ENCODE measurements at places on chromosomes 6 and 20. TPM values are rescaled to one million over a fixed set of nuclear protein-coding genes. Genes with fewer than 3 reads are reported as not detected.

The PI3 gene
- total RNA-seq, result not detected

The HAO1 gene
- not detected for total RNA-seq

The CLIC1 gene
- total RNA-seq, result 46.3 TPM

The TGM2 gene
- 117 TPM for total RNA-seq

The DNAH8 gene
- not detected for total RNA-seq

The CST2 gene
- not detected for total RNA-seq

- H3K27me3 ChIP-seq, result no peaks in the 10 kb centered on the region
- no peak overlapping the region for H3K27ac ChIP-seq
- DNase-seq, result no peak
- no peak overlapping the region for H3K4me3 ChIP-seq
- H3K36me3 ChIP-seq, result peaks cover 76% of the 10 kb centered on the region
These were observed 33.3 kb upstream of the ARMH2 start for GRCh38 chr6:24831771-24832716.

- H3K27ac ChIP-seq, result no peak overlapping the region
- peaks cover 13% of the 10 kb centered on the region for H3K4me1 ChIP-seq
- no peaks in the 10 kb centered on the region for H3K36me3 ChIP-seq
- no peaks in the 10 kb centered on the region for H3K27me3 ChIP-seq
These were observed 57.4 kb downstream of the ASXL1 start for GRCh38 chr20:32415494-32415893.

GRCh38 chr6:156782691-156783320 lies 5.6 kb downstream of the ARID1B start:
- peaks cover 4% of the 10 kb centered on the region for H3K36me3 ChIP-seq
- H3K27ac ChIP-seq, result peak overlapping the region; percentile 94
- no peaks in the 10 kb centered on the region for H3K27me3 ChIP-seq
- DNase-seq, result no peak
- peak overlapping the region; percentile 76 for H3K4me3 ChIP-seq
- H3K4me1 ChIP-seq, result peaks cover 52% of the 10 kb centered on the region

DNA sequence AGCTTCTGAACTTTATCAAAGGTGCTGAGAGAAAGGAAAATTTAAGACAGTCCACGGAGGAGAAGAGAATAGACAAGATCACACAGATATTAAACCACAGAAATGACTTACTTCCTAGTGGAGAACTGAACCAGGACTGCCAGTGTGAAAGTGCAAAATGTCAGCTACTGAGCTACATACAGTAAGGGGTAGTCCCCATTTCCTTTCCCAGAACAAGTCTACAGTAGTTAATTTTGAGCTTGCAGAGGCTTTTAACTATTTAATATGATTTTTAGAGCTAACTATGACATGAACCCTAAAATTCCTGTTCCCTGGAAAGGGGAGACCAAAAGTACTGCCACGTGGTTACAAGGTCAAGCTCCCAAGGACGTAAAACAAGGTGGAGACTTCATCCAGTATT lies 45.1 kb downstream of the CEP85L start:
- H3K27ac ChIP-seq, result peak overlapping the region; percentile 2
- H3K27me3 ChIP-seq, result no peaks in the 10 kb centered on the region
- H3K4me1 ChIP-seq, result peaks cover 14% of the 10 kb centered on the region
- H3K36me3 ChIP-seq, result no peaks in the 10 kb centered on the region
- no peak for DNase-seq
- H3K4me3 ChIP-seq, result no peak overlapping the region

DNA sequence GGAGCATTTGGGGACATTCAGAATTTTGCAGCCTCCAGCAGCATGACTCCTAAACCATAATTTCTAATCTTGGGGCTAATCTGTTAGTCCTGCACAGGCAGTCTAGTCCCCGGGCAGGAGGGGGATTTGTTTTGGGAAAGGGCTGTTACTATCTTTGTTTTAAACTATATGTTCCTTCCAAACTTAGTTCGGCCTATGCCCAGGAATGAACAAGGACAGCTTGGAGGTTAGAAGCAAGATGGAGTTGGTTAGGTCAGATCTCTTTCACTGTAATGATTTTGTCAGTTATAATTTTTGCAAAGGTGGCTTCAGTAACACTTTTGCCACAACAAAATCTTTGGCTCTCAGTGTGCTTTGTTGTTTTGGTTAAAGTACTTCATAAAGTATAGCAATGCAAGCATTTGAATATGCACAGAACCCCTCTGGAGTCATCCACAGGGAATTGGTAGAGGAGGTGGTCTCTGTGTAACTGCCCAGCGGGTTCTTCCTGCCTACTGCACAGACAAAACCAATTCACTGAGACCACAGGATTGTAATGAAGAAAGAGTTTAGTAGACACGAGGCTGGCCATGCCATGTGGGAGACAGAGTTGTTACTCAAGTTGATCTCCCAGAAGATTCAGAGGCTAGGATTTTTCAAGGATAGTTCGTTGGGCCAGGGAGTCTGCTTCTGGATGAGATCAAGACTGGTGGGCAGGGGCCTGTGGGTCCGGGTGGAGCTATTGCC lies 224.1 kb upstream of the MYLIP start:
- no peaks in the 10 kb centered on the region for H3K27me3 ChIP-seq
- no peak for DNase-seq
- H3K27ac ChIP-seq, result no peak overlapping the region
- no peaks in the 10 kb centered on the region for H3K36me3 ChIP-seq
- no peaks in the 10 kb centered on the region for H3K4me1 ChIP-seq

- no peaks in the 10 kb centered on the region for H3K36me3 ChIP-seq
- peak overlapping the region; percentile 71 for H3K27ac ChIP-seq
- no peak for DNase-seq
- H3K27me3 ChIP-seq, result no peaks in the 10 kb centered on the region
- peaks cover 76% of the 10 kb centered on the region for H3K4me1 ChIP-seq
These were observed 49.8 kb downstream of the TPD52L1 start for GRCh38 chr6:125203395-125203794.

- no peaks in the 10 kb centered on the region for H3K36me3 ChIP-seq
- H3K4me1 ChIP-seq, result no peaks in the 10 kb centered on the region
- H3K4me3 ChIP-seq, result peak within 1 kb of the TSS; percentile 70
- peak; percentile 79 for DNase-seq
- peak within 1 kb of the TSS; percentile 74 for H3K27ac ChIP-seq
These were observed at the start of gene CCN2 for GRCh38 chr6:131950767-131951575. Gene CCN2, minus strand, starts transcription at chr6:131951372. Its CDS starts 200 bp downstream, at chr6:131951172.

DNA sequence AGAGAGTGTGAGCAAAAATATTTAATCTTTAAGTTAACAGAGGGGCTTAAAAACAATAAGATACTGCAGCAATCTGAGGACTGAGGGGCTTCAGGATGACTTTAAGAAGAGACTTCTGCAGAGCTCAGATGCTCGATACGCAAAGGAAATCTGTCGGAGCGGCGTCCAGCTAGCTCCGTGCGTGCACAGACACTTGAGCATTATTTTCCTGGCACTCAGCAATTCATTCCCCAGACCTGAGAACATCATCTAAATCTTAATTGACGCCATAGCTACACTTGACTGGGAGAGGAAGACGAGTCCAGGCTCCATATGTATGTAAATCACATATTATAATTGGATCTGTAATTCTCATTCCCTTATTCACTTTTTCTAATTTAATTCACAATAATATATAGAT lies 228.2 kb downstream of the SOD2 start:
- H3K27ac ChIP-seq, result no peak overlapping the region
- H3K4me1 ChIP-seq, result no peaks in the 10 kb centered on the region
- H3K27me3 ChIP-seq, result no peaks in the 10 kb centered on the region

GRCh38 chr6:29603930-29604329 lies 19.0 kb downstream of the OR2H2 start:
- H3K4me3 ChIP-seq, result no peak overlapping the region
- peaks cover 3% of the 10 kb centered on the region for H3K27me3 ChIP-seq
- H3K27ac ChIP-seq, result no peak overlapping the region
- no peaks in the 10 kb centered on the region for H3K36me3 ChIP-seq
- no peak for DNase-seq

DNA sequence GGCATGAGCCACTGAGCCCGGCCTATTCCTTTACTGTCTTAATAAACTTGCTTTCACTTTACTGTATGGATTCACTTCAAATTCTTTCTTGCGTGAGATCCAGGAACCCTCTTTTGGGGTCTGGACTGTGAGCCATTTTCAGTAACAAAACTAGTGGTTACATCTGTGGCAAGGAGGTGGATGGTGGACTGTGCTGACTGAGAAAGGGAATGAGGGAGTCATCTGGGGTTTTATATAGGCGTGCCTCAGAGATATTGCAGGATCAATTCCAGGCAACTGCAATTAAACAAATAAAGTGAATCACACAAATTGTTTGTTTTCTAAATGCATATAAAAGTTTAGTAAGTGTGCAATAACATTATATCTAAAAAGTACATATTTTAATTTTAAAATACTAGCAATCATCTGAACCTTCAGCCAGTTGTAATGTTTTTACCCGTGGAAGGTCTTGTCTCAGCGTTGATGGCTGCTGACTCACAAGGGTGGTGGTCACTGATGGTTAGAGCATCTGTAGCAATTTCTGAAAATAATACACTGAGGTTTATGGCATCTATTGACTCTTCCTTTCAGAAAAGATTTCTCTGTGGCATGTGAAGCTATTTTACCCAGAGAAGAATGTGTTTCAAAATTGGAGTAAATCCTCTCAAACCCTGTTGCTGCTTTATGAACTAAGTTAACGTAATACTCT lies 111.4 kb upstream of the FKBP1C start:
- no peak for DNase-seq
- H3K36me3 ChIP-seq, result no peaks in the 10 kb centered on the region
- H3K27ac ChIP-seq, result no peak overlapping the region
- no peaks in the 10 kb centered on the region for H3K4me1 ChIP-seq

- H3K36me3 ChIP-seq, result peaks cover 12% of the 10 kb centered on the region
- H3K27me3 ChIP-seq, result no peaks in the 10 kb centered on the region
- peaks cover 55% of the 10 kb centered on the region for H3K4me1 ChIP-seq
- DNase-seq, result no peak
- H3K4me3 ChIP-seq, result no peak overlapping the region
These were observed 21.3 kb downstream of the STK35 start for GRCh38 chr20:2122936-2123335.

- no peak for DNase-seq
- no peak overlapping the region for H3K27ac ChIP-seq
- H3K4me3 ChIP-seq, result peak overlapping the region; percentile 52
These were observed 180.6 kb downstream of the FOXA2 start for GRCh38 chr20:22403632-22404361.

- H3K27me3 ChIP-seq, result peaks cover 65% of the 10 kb centered on the region
- peaks cover 8% of the 10 kb centered on the region for H3K4me1 ChIP-seq
- peak overlapping the region; percentile 75 for H3K27ac ChIP-seq
- no peak for DNase-seq
- H3K36me3 ChIP-seq, result no peaks in the 10 kb centered on the region
These were observed 54.7 kb upstream of the HFE start for GRCh38 chr6:26032340-26033084.

- no peak for DNase-seq
- H3K27me3 ChIP-seq, result peaks cover 2% of the 10 kb centered on the region
- H3K36me3 ChIP-seq, result no peaks in the 10 kb centered on the region
- no peak overlapping the region for H3K4me3 ChIP-seq
- H3K4me1 ChIP-seq, result no peaks in the 10 kb centered on the region
These were observed 231.8 kb upstream of the GMDS start for GRCh38 chr6:2477250-2477649.

GRCh38 chr6:106529438-106529837 lies 99.9 kb downstream of the RTN4IP1 start:
- H3K36me3 ChIP-seq, result no peaks in the 10 kb centered on the region
- H3K4me1 ChIP-seq, result no peaks in the 10 kb centered on the region
- no peaks in the 10 kb centered on the region for H3K27me3 ChIP-seq
- DNase-seq, result no peak
- H3K27ac ChIP-seq, result no peak overlapping the region

- no peak for DNase-seq
- no peak overlapping the region for H3K4me3 ChIP-seq
- no peak overlapping the region for H3K27ac ChIP-seq
- H3K4me1 ChIP-seq, result peaks cover 30% of the 10 kb centered on the region
- no peaks in the 10 kb centered on the region for H3K27me3 ChIP-seq
These were observed 18.6 kb downstream of the STAU1 start for GRCh38 chr20:49169547-49169946.

GRCh38 chr6:108395297-108395696 lies 100.4 kb downstream of the AFG1L start:
- H3K4me1 ChIP-seq, result no peaks in the 10 kb centered on the region
- H3K27ac ChIP-seq, result no peak overlapping the region
- no peaks in the 10 kb centered on the region for H3K36me3 ChIP-seq

DNA sequence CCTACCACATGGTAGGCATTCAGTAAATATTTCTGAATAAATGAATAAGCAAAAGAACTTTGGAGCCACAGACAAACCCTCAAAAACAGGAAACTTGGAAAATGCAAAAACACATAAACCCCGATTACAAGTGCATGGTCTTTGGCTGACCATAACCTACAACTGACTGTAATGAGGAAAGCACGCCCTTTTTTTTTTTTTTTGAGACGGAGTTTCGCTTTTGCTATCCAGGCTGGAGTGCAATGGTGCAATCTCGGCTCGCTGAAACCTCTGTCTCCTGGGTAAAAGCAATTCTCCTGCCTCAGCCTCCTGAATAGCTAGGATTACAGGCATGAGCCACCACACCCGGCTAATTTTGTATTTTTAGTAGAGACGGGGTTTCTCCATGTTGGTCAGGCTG lies 11.9 kb upstream of the LATS1 start:
- no peak for DNase-seq
- peaks cover 7% of the 10 kb centered on the region for H3K36me3 ChIP-seq
- H3K27ac ChIP-seq, result no peak overlapping the region
- H3K27me3 ChIP-seq, result no peaks in the 10 kb centered on the region

DNA sequence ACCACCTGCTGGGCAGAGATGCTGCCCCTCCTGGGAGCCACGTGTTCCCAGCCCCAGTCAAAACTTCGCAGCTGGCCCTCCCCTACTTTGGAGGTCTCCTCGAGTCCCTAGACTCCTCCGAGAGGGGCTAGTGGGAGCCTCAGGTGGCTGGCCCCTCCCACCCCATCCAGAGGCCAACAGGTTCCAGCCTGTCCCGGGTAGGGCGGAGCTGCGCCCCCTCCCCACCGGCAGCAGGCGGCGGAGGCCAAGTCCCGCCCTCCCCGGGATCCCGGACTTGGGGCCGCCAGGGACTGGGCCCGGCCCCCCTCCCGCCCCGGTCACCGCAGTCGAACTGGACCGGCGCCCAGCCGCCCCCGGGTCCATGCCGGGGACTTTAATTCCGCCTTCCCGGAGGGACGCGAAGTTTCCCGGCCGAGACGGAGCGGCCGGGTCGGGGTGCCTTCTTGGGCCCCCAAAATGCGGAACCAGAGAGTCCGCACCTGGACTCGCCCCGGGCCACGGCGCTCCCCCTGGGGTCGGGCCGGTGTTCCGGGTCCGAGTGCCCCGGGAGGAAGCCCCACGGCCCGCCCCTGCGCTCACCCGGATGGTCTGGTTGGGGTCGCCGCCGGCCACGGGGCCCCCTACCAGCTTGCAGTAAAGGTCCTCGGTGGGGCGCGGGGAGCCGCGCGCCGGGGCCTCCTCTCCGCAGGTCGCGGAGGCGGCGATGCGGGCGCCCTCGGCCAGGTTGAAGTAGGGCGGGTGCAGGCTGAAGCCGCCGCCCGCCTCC lies 559 bp downstream of the LAMA5 start:
- peak overlapping the region; percentile 75 for H3K4me3 ChIP-seq
- H3K4me1 ChIP-seq, result peaks cover 69% of the 10 kb centered on the region
- H3K27ac ChIP-seq, result peak overlapping the region; percentile 87

GRCh38 chr6:164344801-164345291 lies 930.3 kb downstream of the QKI start:
- no peak overlapping the region for H3K4me3 ChIP-seq
- no peaks in the 10 kb centered on the region for H3K27me3 ChIP-seq
- H3K4me1 ChIP-seq, result no peaks in the 10 kb centered on the region
- DNase-seq, result no peak

GRCh38 chr6:155635416-155635815 lies 179.8 kb upstream of the NOX3 start:
- H3K27ac ChIP-seq, result no peak overlapping the region
- no peak overlapping the region for H3K4me3 ChIP-seq
- H3K27me3 ChIP-seq, result no peaks in the 10 kb centered on the region
- H3K36me3 ChIP-seq, result no peaks in the 10 kb centered on the region
- no peaks in the 10 kb centered on the region for H3K4me1 ChIP-seq

- H3K4me1 ChIP-seq, result peaks cover 27% of the 10 kb centered on the region
- peak overlapping the region; percentile 86 for H3K27ac ChIP-seq
- peaks cover 9% of the 10 kb centered on the region for H3K36me3 ChIP-seq
- no peaks in the 10 kb centered on the region for H3K27me3 ChIP-seq
- no peak overlapping the region for H3K4me3 ChIP-seq
These were observed 59.2 kb downstream of the TRAM2 start for GRCh38 chr6:52517502-52518278.
